ENCODE measurements at places on chromosomes 3 and 15.

DNA sequence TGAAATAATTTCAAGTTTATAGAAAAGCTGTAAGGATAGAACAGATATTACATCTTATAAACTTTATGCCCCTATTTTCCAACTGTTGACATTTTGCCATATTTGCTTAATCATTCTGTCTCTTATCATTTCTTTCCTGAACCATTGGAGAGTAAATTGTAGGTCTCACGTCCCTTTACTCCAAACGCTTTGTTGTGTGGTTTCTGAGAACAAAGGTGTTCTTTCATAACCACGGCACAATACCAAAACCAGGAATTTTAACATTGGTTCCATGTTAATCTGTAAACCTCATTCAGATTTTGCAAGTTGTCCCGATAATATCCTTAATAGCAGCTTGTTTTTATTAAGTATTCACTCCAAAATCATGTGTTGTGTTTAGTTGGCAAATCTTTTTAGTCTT lies 134.8 kb downstream of the AKAP13 start:
- DNase-seq: no peak

GRCh38 chr3:196552253-196552652 lies 16.1 kb downstream of the WDR53 start:
- no peak for DNase-seq

GRCh38 chr3:63338351-63338750 lies 60.2 kb downstream of the SYNPR start:
- DNase-seq: no peak

- no peak for DNase-seq
Observed at GRCh38 chr15:28944696-28945300, 59.0 kb downstream of the APBA2 start.

DNA sequence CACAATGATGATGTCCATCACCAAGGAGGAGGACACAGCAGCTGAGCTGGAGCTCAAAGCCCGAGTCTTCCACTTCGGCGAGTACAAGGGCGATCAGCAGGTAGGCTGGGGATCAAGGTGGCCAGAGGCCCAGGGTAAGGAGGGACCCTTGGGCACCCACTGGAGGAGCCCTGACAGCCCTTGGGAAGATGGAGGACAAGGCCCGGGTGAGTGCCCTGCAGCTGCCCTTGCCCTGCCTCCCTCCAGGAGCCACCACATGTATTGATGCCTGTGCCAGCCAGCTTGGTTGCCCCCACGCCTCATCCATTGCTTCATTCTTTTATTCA lies 38.4 kb downstream of the CFAP100 start:
- no peak for DNase-seq

DNA sequence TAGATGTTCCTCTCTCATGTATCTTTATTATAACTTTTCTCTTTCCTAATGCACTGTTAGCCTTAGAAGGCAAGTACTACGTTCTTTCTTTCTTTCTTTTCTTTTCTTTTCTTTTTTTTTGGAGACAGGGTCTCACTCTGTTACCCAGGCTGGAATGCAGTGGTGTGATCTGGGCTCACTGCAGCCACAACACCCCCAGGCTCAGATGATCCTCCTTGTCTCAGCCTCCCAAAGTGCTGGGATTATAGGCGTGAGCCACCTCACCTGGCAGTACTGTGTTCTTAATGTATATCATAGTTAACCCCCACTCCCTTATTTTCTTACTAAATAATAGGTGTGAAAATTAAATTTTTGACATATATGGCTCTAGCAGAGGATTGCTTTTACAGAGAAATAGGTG lies 23.1 kb downstream of the IQGAP1 start:
- no peak for DNase-seq

DNA sequence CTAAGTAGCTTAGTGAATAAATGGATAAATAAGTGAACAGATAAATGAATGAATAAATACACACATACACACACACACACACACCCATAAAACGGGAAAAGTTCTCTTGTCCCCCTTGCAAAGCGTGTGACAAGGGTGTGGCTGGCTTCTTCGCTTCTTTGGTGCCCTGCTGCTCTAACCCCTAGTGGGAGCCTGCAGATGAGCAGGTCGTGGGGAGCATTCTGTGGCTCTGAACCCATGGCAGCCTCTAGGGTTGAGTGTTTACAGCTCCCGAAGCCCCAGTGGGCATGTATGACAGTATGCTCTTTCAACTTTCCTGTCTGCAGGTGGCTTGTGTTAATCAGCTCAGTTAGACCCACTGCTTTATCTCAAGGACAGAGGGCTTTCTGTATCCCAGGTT lies 582.3 kb downstream of the EDEM1 start:
- no peak for DNase-seq

DNA sequence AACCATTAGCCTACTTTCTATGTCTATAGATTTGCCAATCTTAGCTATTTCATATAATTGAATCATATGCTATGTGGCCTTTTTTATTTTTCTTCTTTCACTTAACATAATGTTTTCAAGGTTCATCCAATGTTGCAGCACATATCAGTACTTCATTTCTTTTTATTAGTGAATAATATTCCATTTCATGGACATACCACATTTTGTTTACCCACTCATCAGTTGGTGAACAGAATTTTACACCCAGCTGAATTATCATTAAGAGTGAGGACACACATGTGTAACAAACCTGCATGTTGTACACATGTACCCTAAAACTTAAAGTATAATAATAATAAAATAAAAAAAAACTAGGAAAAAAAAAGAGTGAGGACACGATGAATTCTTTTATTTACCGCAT lies 81.7 kb upstream of the C3orf80 start:
- no peak for DNase-seq

DNA sequence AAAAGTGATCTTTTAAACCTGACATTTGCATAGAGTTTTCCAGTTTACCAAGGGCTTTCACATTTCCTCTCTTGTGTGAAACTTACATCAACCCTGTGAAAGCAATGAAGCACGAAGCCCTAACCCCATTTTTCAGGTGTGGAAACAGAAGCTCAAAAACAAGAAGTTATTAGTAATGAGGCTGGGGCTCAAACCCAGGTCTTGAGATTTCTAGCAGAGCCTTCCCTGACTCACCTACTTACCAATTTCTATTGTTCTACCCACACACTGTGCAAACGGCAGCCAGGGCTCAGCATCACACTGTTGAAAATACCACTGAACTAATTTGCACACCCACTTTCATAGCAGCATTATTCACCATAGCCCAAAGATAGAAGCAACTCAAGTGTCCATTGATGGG lies 117.8 kb upstream of the IGF1R start:
- DNase-seq: no peak

GRCh38 chr3:60313951-60314461 lies 937.2 kb downstream of the FHIT start:
- DNase-seq: no peak

GRCh38 chr15:26702381-26702780 lies 70.5 kb downstream of the GABRB3 start:
- no peak for DNase-seq

GRCh38 chr3:29534006-29534405 lies 253.1 kb downstream of the RBMS3 start:
- no peak for DNase-seq

DNA sequence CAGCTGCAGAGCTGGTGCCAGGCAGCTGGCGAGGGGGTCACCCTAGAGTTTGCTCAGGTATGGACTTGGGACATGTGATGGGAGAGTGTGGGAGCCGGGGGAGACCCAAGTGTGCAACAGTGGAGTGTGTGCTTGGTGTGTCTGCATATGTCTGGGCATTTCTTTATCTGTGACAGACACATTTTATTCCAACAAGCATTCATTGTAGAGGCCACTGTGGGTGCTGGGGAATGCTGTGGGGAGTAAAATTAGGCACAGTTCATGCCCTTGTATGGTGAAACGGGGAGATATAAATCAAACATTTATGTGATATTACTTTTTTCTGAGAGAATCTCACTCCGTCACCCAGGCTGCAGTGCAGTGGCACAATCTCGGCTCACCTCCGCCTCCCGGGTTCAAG lies 4.2 kb downstream of the ACY1 start:
- DNase-seq: no peak

GRCh38 chr3:186784820-186785494 lies 1.6 kb downstream of the EIF4A2 start:
- DNase-seq: no peak

- DNase-seq: no peak
Observed at GRCh38 chr3:133093366-133093765, 55.2 kb downstream of the TMEM108 start.

- peak; percentile 24 for DNase-seq
Observed at GRCh38 chr15:90609242-90610180, 79.8 kb downstream of the CRTC3 start.

- DNase-seq: no peak
Observed at GRCh38 chr3:37847689-37848088, 14.0 kb upstream of the CTDSPL start.

DNA sequence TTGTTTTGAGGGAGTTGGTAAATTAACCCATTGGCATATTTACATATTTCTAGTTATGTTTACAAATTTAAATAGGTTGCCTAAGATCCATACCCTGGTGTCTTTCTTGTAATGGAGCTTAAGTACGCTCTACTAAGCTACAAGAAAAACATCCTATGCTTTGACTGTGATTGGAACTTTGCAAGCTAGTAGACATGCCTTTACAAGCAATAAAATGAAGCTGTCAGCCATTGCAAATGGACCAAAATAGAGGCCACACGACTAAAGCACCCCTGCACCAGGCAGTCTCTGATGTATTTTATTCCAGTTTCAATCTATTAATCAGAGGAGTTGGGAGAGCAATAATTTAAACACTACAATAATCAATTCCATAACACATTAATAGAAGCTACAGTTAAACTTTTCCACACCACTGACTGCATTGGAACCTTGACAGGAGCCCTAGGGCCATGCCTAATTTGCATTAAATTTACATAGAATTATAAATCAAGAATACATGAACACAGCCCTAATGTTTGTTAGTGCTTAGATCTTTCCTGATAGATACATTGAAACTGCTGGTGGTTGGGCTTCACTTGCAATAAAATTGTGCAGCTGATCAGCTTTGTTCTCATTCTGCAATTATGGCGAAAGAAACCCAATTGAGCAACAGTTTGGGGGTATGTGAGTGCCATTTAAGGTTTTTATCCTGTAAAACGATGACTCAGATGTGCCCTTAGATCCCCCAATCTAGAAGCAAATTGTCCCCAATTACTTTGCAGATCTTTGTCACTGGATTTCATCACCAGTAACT lies 360.1 kb downstream of the LSAMP start:
- peak; percentile 43 for DNase-seq

GRCh38 chr15:74339371-74339770 lies 28.1 kb downstream of the CYP11A1 start:
- DNase-seq: no peak

GRCh38 chr15:100769975-100770340 lies 109.7 kb upstream of the ALDH1A3 start:
- no peak for DNase-seq

DNA sequence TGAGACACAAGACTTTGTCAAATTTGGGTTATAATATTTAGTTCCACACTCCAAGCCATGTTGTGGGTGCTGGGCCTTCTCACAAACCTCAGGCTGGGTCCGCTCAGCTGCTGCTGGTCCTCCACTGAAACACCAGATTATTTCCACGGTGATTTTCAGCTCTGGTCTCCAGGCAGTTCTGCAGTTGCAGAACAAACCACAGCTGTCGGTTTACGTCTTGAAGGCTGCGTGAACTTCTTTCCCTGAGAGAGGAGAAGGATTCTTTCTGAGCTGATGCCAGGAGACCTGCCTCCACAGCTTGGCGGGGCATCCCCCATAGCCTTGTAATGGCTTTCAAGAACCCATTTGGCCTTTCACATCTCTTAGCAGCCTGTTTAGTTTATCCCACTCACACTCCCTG lies 16.2 kb downstream of the GALNT15 start:
- no peak for DNase-seq

DNA sequence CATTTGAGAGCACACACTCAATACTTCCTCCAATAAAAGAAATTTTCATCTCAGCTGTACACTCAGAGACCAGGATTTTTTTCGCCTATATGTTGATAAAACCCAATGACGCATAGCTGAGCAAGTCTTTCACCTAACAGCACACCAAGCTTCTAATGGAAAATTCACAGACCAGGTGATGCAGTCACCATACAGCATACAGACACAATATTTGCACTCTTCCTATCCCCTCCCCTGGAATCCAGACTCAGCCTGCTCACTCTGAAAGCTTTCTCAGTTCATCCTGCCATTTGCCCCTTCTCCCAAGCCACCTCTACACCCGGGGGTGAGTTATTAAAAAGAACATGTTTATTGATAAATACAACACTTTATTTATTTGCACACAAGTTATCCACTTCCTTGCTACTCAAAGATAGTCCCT lies 1.7 kb downstream of the TBC1D5 start:
- peak; percentile 33 for DNase-seq

DNA sequence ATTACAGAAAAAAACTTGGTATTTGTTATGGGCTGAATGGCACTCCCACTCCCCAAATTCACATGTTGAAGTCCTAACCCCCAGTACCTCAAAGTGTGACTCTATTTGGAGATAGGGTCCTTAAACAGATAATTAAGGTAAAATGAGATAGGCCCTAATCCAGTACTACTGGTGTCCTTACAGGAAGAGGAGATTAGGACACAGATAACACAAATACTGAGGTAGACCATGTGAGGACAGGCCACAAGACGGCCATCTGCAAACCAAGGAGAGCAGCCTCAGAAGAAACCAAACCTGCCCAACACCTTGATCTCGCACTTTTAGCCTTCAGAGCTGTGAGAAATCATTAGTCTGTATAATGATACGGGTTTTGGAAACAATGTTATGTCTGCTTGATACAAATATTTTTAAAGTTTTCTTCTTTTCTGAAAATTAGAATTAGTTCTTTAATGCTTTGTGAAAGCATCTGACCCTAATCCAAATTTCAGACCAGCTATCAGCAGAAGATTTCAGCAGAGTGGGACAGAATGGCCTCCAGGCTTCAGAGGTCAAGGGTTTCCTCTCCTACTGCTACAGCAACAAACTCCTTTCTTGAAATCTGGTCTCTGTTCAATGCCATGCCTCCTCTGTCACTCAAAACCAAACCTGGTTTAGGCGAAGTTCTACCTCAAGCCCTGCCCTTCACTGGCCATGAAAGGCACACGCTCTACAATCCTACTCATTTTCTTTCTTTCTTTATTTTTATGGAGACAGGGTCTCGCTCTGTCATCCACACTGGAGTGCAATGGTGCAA lies 22.0 kb upstream of the HDC start:
- no peak for DNase-seq

GRCh38 chr3:177382944-177383343 lies 185.7 kb upstream of the TBL1XR1 start:
- DNase-seq: no peak

DNA sequence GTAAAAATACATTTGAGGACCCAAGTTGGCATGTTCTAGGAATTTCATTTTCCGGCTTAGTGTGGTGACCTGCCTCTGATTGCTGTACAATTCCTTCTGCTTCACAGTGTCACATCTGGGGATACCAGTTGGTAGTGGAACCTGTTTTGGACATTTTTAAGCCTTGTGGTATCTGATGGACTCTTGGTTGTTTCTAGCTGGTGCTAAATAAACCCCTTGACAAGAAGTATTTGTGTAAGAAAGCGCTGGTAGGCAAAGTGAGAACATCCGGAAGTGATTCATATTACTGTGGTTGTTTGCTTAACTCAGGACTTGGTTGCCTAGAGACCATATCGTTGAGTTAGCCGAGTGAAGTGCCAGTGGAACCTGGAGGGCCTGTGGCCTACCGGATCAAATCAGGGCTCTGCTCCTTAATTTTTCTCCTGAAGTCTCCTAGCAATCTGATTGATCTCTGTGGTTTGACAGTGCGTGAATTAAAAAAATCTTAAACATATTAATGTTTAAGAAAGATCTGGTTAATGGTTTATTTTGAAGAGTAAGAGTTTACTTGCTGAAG lies 12.8 kb downstream of the IQGAP1 start:
- DNase-seq: peak; percentile 96

- DNase-seq: no peak
Observed at GRCh38 chr3:80770106-80771074, 991.1 kb downstream of the GBE1 start.

- DNase-seq: peak; percentile 78
Observed at GRCh38 chr3:129756871-129757270, 136.6 kb downstream of the TMCC1 start.
